ACHN (cell line): ENCODE measurements at places on chromosomes 6 and 20.

DNA sequence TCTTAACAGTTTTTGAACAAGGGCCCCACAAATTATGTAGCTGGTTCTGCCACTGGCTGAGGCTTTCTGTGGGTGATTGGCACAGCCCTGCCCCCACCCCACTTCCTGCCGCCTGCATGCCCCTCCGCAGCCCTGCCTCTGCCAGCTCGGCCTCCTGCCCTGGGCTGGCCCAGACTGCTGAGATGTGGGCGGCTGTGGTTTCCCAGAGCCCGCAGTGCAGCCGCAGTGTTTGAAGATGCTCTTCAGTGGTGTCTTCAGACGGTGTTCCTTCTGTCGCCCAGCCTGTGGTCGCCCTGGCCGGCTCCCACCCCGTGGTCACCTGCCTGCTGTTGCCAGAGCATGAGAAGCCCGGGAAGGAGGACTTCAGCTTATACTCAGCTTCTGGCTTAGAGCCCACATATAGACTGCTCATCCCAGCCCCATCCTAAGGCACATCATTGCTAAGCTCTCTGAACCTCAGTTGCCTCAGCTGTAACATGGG, 154.3 kb downstream of the VEGFA start:
- peak; percentile 35 for DNase-seq

GRCh38 chr20:56517211-56517610, 7.3 kb upstream of the FAM209A start:
- DNase-seq = no peak

GRCh38 chr6:13811627-13812358, 2.6 kb downstream of the MCUR1 start:
- no peak for DNase-seq

- no peak for DNase-seq
Measured at GRCh38 chr6:78157606-78158005, 504.8 kb downstream of the MEI4 start.

GRCh38 chr20:16661756-16662155, 68.1 kb upstream of the SNRPB2 start:
- DNase-seq = no peak

- no peak for DNase-seq
Measured at GRCh38 chr6:157188213-157188612, 135.1 kb downstream of the TMEM242 start.

DNA sequence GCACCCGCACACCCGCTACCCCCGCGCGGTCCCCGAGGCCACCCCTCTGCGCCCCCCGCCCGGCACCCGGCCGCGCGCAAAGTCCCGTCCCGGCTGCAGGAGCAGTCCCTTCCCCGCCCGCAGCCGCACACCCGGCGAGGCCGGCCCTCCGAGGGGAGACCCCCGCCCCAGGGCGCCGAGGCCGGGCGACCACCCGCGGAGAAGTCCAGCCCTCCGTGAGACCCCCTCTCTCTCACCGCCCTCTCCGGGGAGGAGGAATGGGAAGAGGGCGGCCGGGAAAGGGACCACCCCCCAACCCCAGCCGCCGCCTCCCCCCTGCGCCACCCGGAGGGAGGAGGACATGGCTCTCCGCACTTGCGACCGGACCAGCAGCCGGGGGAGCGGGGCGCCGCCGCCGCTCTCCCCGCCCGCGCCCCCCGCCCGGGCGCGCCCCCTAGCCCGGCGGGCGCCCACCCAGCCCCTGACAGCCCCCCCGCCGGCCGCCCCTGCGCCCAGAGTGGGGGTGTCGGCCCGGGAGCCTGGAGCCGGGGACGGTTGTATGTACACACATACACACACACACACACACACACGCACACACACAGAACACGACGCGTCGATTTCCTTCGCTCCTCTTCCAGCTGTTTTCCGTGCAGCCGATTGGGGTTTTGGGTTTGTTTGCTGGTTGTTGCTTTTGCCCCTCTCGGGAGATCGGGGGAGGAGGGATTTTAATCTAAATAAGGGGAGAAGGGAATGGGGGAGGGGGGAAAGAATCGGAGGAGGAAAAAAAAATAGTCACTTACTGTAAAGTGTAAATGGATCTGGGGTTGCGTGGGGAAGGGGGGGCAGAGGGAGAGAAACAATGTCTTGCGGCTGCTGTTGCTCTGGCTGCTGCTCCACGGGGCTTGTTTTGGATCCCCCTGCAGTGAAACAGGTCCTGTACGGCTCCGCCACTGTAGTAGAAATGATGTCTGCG, at the start of gene ATXN1:
ATXN1 (minus strand) TSS at position 945 of the 955 bp plus-strand sequence.
- DNase-seq = peak; percentile 39

- peak; percentile 1 for DNase-seq
Measured at GRCh38 chr6:84411060-84411629, 183.7 kb upstream of the CEP162 start.

GRCh38 chr20:24744747-24745146, 204.3 kb upstream of the CST7 start:
- DNase-seq = no peak

DNA sequence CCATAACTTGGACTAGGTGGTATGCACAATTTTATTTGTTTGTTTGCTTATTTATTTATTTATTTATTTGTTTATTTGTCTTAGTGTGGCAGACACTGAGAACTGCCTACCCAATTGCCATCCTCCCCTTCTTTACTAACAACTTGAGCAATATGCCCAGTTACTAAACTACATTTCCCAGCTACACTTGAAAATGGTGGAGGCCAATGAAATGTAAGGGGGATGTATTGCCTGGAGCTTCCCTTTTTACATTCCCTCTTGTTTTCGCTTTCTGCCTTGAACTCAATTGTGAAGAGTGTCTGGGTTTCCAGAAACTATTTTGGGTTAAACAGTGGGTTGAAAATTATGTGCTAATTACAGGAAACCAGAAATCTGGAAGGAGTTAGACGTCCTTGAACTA, 152.7 kb upstream of the FKBP1C start:
- DNase-seq = no peak

- no peak for DNase-seq
Measured at GRCh38 chr6:73858376-73858775, 162.4 kb downstream of the CD109 start.

DNA sequence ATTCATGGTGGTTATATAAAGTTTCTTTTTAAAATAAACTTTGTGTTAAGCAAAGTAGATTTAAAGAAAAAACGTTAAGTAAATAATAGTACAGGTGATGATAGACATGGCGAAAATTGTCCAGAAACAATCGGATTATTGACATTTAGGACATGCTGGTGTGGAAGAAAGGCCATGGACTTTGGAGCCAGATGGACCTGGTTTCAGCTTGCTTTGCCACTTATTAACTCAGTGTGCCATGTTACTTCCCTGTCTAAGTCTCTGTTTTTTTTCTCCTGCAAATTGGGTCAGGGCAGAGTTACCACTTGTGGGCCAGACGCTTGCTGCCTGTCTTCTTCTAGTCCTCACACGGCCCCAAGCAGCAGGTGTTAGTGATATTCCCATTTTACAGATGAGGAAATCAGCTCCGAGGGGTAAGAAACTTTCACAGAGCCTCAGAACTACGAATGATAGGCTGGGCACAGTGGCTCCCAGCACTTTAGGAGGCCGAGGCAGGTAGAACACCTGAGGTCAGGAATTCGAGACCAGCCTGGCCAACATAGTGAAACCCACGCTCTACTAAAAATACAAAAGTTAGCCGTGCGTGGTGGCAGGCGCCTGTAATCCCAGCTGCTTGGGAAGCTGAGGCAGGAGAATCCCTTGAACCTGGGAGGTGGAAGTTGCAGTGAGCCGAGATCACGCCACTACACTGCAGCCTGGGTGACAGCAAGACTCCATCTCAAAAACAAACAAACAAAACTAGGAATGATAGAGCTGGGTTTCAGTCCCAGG, 12.4 kb downstream of the KIF3B start:
- DNase-seq = no peak

DNA sequence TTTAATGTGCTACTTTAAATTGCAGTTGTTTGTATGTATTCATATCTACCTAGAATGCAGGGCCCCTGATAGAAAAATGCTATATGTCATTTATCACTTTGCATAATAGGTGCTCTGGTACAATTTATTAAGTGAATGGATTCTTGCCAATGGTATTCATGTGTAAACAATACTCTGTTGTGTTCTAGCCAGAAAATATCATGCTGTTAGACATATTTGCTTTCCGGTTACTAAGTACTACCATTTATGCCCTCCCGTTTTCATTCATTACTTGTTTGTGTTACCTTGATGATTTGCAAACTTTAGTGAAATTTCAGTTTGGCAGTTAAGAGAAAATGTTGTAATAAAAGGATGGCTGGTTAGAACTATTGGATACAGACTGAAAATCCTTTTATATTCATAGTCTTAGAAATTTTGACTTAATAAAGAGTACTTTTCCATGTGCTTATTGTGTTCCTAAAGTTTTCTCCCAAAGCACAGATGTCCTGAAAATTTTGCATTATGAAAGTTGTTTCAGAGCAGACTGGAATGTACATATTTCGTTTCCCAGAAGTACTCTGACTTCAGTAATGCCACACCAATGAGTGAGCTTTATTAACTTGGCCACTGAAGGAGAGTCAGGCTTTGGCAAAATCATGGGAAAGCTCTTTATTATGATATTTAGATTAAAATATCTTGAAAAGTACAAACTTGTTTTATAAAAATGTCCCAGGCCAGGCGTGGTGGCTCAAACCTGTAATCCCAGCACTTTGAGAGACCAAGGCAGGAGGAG, 31.5 kb downstream of the RPF2 start:
- no peak for DNase-seq

DNA sequence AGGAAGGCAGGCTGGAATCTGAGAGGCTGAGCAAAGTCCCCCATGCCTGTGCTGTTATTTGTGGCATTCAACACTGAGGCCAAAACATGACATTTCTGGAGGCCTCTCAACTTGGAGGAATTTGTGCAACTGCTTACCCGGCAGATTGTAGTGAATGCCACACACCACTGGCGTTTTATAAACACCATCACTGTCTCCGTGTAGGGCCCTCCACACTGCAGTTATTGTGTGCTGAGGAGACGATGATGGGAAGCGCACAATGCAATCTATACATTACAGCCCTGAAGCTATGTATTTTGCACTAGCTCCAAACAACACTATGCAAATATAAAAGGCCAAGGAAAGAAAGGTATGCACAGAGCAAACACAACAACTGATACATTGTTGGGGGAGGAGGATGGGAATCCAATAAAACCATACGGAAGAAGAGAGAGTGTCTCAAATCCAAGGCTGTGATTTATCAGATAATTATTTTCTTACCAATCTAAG, 106.5 kb downstream of the SMLR1 start:
- no peak for DNase-seq

GRCh38 chr20:1313236-1313964, 15.5 kb downstream of the SDCBP2 start:
- DNase-seq = peak; percentile 59

DNA sequence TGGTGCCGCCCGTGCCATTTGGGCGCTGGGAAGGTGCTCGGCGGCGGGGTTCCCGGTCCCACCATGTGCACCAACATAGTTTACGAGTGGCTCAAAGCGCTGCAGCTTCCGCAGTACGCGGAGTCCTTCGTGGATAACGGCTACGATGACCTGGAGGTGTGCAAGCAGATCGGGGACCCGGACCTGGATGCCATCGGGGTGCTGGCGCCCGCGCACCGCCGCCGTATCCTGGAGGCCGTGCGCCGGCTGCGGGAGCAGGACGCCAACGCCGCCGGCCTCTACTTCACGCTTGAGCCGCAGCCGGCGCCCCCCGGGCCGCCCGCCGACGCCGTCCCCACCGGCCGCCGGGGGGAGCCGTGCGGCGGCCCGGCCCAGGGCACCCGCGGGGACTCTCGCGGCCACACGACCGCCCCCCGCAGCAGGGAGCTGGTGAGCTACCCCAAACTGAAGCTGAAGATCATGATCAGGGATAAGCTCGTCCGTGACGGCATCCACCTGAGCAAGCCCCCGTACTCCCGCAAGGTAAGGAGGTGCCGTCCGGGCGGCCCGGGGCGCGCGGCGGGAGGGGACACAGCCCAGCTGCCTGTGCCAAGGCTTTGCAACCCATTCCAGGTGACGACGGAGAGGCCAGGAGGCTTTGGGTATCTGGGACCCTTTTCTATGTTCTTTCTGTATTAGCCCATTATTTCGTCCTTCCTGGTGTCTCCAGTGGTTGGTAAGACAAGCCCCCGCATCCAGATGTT, 547 bp downstream of the SAMD5 start:
- no peak for DNase-seq

GRCh38 chr6:105220186-105220585, 40.4 kb upstream of the POPDC3 start:
- no peak for DNase-seq

DNA sequence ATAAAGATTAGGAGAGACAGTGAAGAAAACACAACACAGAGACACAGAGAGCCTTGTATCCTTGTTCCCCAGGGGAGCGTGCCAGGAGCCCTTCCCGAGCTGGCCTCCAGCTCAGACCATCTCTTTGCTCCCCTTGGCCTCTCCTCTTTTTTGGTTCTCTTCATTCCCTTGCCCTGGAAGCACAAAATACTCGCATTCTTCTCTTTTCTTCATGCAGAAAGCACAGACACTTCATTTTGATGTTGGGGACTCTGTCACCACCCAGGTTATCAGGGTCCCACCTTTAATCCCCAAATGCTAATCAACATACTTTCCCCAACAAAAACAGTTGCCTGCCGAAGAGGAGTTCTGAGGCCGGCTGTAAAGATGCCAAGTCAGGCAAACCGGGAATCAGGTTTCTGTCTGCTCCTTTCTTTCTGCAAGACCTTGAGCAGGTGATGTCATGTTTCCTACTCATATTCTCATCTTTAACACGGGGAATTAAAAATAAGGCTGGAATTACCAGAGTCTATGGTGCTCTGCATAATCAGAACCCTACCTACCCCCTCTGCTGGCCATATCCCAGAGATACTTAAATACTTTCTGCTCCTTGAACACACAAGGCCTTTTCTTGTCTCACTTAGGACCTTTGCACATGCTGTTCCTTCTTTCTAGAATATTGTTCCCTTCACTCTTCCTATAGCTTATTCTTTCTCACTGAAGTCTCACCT, 21.7 kb downstream of the TGM6 start:
- DNase-seq = peak; percentile 26

GRCh38 chr6:20918868-20919267, 384.6 kb downstream of the CDKAL1 start:
- DNase-seq = no peak

GRCh38 chr20:49924247-49924646, 8.9 kb upstream of the SPATA2 start:
- no peak for DNase-seq

DNA sequence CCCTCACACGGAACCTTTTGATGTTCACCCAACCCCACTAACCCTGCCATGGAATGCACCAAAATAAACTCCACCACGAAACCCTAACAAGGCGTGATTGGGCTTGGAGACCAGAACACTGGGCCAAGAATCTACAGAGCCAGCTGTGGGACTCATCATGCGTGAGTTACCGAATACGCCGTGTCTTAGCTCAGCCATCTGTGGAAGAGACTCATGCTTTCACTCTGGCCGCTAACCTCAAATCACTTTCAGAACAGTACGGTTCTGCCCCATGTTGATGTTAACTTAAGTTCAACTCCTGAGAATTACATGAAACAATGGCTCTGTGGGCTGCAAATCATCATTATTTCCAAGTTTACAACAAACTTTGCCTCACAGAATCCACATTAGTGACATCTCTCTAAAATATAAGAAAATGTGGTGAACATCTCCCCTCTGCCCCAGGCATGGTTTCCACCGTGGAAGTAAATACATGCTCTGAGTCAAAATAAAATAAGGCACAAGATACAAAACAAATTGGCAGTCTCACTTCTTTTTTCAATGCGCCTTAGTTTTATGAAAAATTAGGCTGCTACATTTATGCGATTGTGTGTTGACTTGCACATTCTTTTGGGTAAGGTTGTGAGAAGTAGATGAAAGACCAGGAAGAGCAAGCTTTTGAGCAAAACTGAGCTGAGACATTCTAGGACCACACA, 308.9 kb upstream of the EXOC2 start:
- DNase-seq = no peak
